ENCODE measurements at places on chromosomes 5 and 9.

GRCh38 chr5:96790961-96791504 is 16.7 kb downstream of the ERAP1 start:
- DNase-seq: no peak

DNA sequence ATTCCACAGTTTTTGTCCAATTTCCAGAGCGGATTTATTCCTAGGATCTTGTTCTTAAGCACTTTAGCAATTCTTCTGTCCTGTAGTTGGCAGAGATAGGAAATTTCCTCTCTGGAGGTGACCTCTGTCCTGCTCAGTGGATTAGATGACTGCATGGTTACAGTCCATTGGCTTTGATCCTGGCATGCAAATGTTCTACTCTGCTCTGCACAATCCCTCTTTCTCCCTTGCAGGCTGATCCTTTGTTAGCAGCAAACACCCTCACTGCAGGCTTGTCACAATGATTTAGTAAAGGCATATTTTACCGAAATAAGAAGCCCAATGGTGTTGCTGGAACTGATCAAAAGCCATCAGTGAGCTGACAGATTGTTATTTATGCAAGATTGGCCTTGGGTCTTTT is 243.8 kb downstream of the COX7C start:
- no peak for DNase-seq

GRCh38 chr9:114169029-114169951 is 14.0 kb downstream of the COL27A1 start:
- no peak for DNase-seq

- no peak for DNase-seq
These were observed 610.9 kb downstream of the RAB3C start for GRCh38 chr5:59193616-59194319.

GRCh38 chr5:133778636-133779035 is 166.3 kb upstream of the FSTL4 start:
- no peak for DNase-seq

DNA sequence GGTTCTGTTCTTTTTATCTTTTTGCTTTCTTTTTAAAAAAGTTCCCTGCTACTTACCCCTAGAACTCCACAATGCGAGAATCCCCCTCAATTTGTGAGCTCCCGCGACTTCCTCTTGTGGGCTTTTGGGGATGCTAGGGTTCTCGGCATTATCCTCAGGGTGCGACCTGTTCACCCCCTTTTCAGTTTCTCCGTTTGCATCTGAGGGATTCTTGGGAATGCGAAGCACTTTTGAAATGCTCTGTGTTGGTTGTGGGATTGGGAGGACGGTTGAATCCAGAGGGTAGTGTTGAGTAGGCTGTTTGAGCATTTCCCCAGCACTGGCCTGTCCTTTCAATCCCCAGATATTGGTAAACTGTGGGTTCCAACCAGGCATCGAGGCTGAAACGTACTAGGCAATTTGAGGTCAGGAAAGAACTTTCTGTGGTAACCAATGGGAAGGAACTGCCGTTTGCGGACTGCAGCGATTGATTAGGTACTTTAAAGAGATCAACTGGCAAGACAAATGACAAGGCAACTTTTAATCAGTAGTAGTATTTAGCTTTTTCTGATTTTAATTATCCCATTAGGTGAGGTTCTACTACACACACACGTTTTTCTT is 415 bp downstream of the XRCC4 start:
- DNase-seq: no peak

DNA sequence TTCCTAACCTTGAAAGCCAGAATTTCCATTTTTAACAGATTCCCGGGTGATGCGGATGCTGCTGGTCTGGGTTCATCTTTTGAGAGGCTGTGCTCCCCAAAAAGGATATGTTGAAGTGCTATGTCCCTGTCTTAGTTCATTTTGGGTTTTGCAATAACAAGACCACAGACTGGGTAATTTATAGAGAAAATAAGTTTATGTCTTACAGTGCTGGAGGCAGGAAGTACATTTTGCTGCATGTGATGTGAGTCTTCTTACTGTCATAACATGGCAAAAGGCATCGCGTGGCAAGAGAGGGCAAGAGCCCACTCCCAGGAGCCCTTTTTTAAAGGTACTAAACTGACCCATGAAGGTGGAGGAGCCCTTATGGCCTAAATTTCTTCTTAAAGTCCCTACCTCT is 114.1 kb downstream of the DAPK1 start:
- no peak for DNase-seq

DNA sequence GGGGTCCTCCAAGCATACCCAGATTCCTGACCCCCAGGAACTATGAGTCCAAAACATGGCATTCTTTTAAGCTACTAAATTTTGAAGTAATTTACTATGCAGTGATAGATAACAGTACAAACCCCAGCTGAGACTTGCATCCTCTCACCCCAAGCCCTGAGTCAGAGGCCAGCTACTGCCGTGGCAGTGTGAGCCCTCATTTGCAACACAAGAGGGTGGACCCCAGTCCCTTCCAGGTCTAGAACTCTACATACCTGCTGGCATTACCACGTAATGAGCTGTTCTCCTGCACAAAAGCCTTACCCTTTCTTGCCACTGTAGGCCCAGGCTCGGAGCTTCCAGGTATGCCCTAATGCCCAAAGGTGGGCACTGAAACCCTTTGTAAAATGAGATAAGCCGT is 108.6 kb upstream of the ERCC6L2 start:
- no peak for DNase-seq

GRCh38 chr5:40486437-40487275 is 193.1 kb upstream of the PTGER4 start:
- DNase-seq: no peak

- DNase-seq: no peak
These were observed 136.6 kb upstream of the DMAC1 start for GRCh38 chr9:7936163-7936562.

GRCh38 chr5:45162974-45163373 is 354.2 kb downstream of the MRPS30 start:
- DNase-seq: no peak

DNA sequence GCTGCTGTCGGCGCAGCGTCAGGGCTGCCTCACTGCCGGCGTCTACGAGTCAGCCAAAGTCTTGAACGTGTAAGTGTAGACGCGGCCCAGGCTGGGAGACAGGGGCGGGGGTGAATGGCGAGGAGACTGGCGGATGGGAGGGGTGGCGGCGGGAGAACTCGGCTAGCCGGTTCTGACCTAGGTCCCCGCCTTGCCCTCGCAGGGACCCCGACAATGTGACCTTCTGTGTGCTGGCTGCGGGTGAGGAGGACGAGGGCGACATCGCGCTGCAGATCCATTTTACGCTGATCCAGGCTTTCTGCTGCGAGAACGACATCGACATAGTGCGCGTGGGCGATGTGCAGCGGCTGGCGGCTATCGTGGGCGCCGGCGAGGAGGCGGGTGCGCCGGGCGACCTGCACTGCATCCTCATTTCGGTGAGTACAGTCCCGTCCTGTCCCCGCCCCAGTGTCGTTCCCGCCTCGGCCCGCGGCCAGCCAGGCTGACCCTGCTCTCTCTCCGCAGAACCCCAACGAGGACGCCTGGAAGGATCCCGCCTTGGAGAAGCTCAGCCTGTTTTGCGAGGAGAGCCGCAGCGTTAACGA is 745 bp downstream of the GADD45G start:
- no peak for DNase-seq

GRCh38 chr5:88732862-88733261 is 150.1 kb downstream of the MEF2C start:
- no peak for DNase-seq

GRCh38 chr5:74482523-74482922 is 158.0 kb downstream of the ENC1 start:
- DNase-seq: no peak

Measured in NCI-H1694 (cell line).